Activated CD4-positive, alpha-beta T cell treated with anti-CD3 and anti-CD28 coated beads, Interleukin-2, amount 50 U/mL, for 48 hours (primary cell): ENCODE measurements at places on chromosomes 7 and 10.

- no peak for DNase-seq
Measured at GRCh38 chr7:141960687-141961422, 12.7 kb downstream of the TAS2R38 start.

- no peak for DNase-seq
Measured at GRCh38 chr10:68598978-68599770, 39.0 kb downstream of the TET1 start.

- no peak for DNase-seq
Measured at GRCh38 chr10:14379556-14380280, 49.0 kb upstream of the FRMD4A start.

- DNase-seq = no peak
Measured at GRCh38 chr7:118878336-118878735, 653.8 kb downstream of the ANKRD7 start.

DNA sequence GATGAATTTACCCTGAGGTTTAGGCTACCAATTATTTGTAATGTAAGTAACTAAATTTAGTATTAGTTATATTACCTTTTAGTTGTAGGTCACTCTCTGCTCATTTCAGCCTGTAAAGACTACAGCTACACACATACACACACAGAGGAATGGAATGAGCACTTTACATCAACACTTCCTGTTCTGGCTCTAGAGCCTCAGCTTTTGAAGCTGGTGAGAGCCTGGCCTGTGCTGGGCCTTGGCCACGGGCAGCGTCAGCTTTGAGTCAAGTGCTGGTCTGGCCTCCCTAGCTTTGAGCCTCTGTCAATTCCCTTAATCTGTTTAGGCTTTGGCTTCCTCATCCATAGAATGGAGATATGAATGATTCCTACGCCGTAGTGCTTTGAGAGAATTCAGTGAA is 141.7 kb downstream of the EGFR start:
- DNase-seq = no peak

- no peak for DNase-seq
Measured at GRCh38 chr10:48292616-48293015, 13.9 kb upstream of the MAPK8 start.

- DNase-seq = no peak
Measured at GRCh38 chr10:11602358-11602757, 9.1 kb downstream of the USP6NL start.

DNA sequence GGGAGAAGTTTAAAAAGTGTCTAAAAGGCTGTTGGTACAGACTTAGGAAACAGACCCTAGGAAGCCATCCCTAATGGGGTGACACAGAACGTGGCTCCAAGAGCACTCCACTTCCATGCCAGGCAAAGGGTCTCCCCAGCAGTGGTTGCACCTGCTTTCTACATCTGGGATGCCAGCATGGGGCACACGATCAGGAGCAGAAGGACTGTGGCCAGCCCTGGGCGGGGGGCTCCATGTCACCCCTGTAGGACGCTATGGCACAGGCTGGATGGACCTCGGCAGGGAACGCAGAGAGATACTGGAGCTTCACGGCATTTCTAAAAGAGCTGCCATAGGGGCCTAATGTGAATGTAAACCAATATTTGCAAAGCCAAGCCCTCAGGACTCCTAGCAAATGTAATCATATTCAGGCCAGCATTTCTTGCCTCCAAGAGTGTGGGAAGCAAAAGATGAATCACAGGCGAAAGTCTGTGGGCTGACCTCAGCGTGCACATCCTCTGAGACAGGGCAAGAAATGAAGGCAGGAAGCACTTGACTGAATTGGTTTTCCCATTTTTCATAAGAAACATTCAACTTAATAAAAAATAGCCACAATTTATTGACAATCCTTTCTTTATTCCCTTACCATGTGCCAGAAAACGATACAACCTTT is 93.9 kb downstream of the ATXN7L1 start:
- peak; percentile 60 for DNase-seq

GRCh38 chr7:71264005-71264404 is 132.1 kb downstream of the GALNT17 start:
- no peak for DNase-seq

DNA sequence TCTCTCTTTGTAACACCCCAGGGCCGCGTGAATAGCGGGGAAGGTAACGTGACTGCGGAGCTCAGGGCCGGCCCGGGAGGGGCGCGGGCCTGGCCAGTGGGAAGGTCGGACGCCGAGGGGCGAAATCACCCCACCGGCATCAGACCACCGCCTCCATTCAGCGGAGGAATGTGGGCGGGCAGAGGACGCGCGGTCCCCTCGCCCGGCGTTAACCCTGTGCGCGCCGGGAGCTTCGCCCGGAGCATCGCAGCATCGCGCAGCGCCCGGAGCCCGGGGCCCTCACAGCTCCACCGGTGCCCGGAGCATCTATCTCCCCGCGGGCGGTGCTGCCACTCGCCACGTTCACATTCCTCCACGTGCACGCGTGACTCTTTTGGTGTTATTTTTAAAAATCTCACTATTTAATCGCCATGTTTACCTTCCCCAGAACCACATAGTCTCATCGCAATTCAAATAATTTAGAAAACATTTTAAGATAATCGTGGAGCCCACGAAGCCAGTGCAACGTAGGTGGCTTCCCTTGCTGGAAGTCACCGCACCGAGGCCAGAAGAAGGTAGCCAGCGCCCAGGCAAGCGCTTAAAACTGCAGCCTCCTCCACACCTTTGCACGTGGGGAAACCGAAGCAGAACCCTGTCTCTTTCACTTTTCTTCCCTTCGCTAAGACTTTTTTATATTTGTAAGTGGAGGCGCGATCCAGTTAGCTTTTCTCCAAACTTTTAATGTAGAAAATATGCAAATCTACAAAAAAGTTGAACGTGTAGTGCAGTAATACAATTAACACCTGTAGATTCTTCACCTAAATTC is 21.8 kb downstream of the FGFBP3 start:
- DNase-seq = peak; percentile 27

DNA sequence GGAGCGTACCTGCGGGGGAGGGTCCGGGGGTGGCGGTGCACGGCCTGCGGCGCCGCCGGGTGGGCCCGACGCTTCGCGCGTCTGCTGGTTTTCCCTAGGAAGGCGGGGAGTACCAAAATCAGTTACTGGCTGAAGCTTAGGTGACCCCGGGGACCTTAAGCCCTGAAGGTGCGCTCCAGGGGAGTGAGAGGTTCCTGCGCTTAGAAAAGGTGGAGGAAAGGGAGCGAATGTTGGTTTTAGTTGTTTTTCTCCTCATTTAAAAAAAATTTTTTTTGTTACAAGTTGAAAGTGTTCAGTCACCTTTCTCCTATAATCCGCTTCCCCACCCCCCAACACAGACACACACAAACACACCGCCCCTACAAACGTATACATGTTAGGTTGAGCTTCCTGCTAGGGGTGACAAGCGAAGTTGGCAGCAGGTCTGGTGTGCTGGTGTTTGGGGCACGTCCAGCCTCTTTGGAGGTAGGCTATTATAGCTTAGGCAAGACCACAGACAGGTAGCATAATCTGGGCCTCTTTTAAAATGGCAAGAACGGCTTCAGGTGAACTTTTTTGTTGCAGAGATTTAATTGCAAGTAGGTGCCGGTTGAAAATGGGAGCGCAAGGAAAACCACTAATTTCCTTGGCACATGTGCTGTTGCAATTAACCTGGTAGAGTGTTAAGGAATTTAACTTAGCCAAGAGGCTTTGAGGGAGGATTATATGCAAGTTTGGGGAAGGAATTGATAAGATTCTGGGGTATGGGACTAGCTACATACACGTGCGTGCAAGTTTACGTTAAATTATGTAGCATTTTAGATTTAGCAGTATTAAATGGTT is 945 bp downstream of the ADD3 start:
- DNase-seq = peak; percentile 41

GRCh38 chr10:119928411-119928810 is 35.9 kb downstream of the SEC23IP start:
- no peak for DNase-seq

DNA sequence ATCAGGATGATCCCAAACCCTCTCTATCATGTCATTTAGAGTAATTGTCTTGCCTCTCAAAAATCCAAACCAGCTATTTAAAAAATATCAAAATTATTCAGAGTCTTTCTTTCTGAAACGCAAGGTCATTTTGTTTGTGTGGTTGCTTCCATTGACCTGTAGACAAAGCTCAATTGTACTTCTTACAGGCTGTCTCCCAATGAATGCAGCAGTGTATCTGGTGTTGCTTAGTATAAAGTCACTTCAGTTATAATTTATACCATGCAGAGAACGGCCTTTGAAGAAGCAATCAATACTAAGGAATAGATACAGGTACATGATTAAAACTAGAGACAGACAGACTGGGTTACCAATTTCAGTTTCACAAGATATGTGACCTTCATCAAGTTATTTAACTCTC is 80.9 kb downstream of the DOCK4 start:
- no peak for DNase-seq

DNA sequence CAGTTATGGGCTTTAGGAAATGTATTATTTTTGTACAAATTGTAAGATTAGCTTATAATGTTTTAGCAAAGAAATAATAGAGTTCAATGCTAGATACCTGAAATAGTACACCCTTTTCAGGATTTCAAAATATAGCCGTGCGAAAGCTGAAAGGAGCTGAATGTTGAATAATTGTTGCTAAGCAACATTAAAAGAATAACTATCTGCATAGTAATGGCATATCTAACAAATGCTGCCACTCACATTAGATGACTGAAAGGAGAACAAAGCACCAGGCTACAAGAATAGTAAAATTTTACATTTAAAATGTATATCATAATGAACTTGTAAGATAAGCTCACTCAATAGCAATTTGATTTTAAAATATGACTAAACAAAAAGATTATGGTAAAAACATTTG is 82.5 kb downstream of the SDHAF3 start:
- DNase-seq = no peak

- no peak for DNase-seq
Measured at GRCh38 chr10:113515601-113516000, 37.3 kb upstream of the HABP2 start.

- DNase-seq = no peak
Measured at GRCh38 chr7:26658389-26659084, 205.9 kb downstream of the SKAP2 start.
